ENCODE measurements at places on chromosomes 6 and 20. TPM values are rescaled to one million over a fixed set of nuclear protein-coding genes. Genes with fewer than 3 reads are reported as not detected.

Gene MAS1
- total RNA-seq = not detected

Gene DEFB124
- 0.38 TPM for total RNA-seq

Gene PACRG
- not detected for total RNA-seq

Gene ZNF292
- 2.8 TPM for total RNA-seq

Gene HLA-DQB1
- total RNA-seq = not detected

Gene DUSP15
- total RNA-seq = 1.0 TPM

Gene PGC
- 0.08 TPM for total RNA-seq

Gene COL9A1
- total RNA-seq = not detected

Gene HLA-DRB1
- not detected for total RNA-seq

Gene ZNF133
- 13.1 TPM for total RNA-seq

Gene EYA4
- total RNA-seq = 8.0 TPM

Gene KIF6
- 0.17 TPM for total RNA-seq
